ENCODE measurements at places on chromosomes 4 and X. TPM values are rescaled to one million over a fixed set of nuclear protein-coding genes. Genes with fewer than 3 reads are reported as not detected.

KLB gene
- total RNA-seq = not detected

CRMP1 gene
- 1.4 TPM for total RNA-seq

GRIA2 gene
- total RNA-seq = 0.32 TPM

LSM6 gene
- 23.5 TPM for total RNA-seq

CYBB gene
- total RNA-seq = 41.8 TPM

S100G gene
- total RNA-seq = not detected

RASSF6 gene
- 20.1 TPM for total RNA-seq

CENPVL2 gene
- 0.17 TPM for total RNA-seq

PNMA6A gene
- total RNA-seq = 0.98 TPM

HSD17B13 gene
- 0.95 TPM for total RNA-seq

BEX5 gene
- 41.1 TPM for total RNA-seq

Measured in mucosa of gallbladder (tissue), 1 donor.